Amniotic epithelial cell (primary cell): ENCODE measurements at places on chromosomes 4 and X.

DNA sequence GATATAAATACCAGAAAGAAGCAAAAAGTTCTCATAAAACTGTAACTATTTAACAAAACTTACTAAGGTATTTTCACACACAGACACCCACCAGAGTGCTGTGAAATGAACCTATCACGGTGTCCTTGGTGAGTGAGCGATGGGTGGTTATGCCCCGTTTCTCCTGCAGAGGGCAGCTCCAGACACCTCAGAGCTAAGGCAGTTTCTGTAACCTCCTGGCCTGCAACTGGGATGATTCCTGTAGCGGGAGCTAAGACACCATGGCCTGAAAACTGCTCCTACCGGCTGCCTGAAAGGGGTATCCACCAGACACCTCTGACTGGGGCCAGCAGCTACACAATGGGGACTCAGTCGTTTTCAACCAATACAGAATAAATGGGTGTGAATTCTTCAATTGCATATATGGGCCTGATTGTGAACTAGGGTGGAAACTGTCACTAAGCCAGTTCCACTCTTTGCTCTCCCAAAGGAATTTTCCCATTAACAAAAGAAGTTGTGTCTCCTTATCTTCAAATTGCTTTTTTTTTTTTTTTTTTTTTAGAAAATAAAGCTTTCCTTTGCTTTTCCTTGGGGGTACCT, 2375.8 kb upstream of the TENM3 start:
- DNase-seq, result no peak

GRCh38 chr4:106628586-106629267, 260.1 kb upstream of the GIMD1 start:
- DNase-seq, result no peak

- DNase-seq, result no peak
Measured at GRCh38 chrX:4850312-4850711, 1136.9 kb upstream of the PRKX start.

DNA sequence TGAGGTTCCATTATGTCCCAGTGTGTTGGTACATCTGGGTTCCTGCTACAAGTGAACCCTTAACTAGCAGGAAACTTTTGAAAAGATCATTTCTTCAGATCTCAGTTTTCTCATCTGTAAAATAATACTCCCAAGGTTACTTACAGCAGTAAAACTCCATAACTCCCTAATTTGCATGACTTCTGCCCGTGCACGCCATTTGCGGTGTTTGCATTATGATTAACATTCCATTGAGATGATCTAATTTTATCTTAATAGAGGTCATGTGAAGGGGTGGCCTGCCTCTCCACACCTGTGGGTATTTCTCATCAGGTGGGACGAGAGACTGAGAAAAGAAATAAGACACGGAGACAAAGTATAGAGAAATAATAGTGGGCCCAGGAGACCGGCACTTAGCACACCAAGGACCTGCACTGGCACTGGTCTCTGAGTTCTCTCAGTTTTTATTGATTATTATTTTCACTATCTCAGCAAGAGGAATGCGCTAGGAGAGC, 219.8 kb downstream of the TLL1 start:
- DNase-seq, result no peak

DNA sequence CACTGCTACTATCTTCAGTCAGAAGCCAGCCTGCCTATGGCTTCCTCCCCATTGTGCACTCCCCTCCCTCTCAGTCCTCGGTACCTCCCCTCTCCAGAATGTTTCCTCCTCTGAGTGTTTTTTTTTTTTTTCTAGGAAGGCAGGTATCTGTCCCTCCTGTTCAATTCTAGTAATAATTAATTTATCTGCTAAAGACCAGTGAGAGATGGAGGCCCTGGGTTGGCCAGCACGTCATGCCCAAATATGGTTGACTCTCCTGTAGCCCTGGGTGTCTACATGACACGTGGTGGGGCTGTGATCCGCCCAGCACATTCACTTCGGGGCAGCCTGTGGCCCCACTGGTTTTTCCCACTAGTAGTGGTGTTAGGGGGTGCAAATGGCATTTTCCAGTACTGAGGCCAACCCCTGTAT, 1.8 kb downstream of the FLNA start:
- no peak for DNase-seq
